ENCODE measurements at places on chromosomes 7 and 10. TPM values are rescaled to one million over a fixed set of nuclear protein-coding genes. Genes with fewer than 3 reads are reported as not detected.
A peak's percentile ranks its signal among the peaks of the same experiment; 100 is the strongest.

DNA sequence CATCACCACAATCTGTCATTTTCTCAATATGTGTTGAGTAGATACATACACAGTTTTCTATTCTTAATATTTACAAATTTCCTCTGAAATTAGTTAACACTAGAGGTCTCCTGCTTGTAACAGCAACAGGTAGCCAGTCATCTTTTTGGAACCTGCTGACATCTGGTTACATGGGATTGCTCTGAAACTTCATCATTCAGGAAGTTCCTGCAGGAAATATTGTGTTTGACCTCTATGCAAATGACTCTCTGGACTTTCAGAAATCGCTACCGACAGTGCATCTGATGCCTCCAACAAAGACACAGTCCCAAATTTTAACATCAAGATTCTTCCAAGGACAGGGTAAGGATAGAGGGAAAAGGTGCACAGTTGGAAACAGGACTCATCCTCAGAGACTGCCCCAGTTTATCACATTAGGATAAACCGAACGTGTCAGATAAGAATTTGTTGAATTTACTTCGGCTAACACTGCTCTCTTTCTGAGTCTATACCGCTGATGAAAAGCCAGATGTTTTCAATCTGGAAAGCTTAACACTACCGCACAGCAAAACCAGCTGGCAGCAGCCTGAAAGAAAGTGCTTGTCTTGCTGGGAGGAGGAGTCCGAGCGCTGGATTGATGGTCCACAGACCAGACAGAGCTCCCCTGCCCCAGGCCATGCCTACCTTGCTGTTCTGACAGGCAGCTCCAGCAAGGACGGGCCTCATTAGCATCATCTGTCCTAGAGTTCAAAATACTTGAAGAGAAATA lies 633.4 kb downstream of the PARD3 start:
- peaks cover 15% of the 10 kb centered on the region for H3K4me1 ChIP-seq
- no peaks in the 10 kb centered on the region for H3K27me3 ChIP-seq
- H3K27ac ChIP-seq, result no peak overlapping the region
- no peaks in the 10 kb centered on the region for H3K36me3 ChIP-seq

- H3K27ac ChIP-seq, result no peak overlapping the region
- H3K27me3 ChIP-seq, result no peaks in the 10 kb centered on the region
- DNase-seq, result peak; percentile 82
- no peaks in the 10 kb centered on the region for H3K4me1 ChIP-seq
Observed at GRCh38 chr7:51160990-51161615, 155.5 kb downstream of the COBL start.

DNA sequence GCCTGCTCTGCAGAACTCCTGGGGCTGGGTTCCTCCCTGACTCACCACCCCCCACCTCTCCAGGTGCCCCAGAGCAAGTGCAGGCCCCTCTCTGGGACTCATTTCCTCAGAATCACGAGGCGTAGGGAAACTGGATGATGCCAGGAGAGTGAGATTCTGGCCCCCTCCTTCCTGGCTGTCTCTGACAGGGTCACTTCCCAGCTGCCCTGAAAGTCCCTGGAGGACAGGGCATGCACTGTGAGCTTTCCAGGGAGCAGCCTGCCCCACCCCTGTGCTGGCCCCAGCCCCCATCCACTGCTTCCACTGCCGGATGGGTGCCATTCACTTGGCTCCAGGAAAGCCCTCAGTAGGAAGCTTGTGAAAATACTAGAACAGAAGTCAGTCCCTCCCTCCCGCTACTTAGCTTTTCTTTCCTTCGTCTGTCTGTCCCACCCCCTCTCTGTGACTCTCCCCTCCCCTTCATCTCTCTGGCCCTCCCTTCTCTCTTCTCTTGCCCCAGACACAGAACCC lies 10.4 kb downstream of the TACR2 start:
- H3K36me3 ChIP-seq, result no peaks in the 10 kb centered on the region
- H3K4me1 ChIP-seq, result peaks cover 10% of the 10 kb centered on the region
- no peaks in the 10 kb centered on the region for H3K27me3 ChIP-seq
- no peak overlapping the region for H3K4me3 ChIP-seq
- DNase-seq, result no peak

DNA sequence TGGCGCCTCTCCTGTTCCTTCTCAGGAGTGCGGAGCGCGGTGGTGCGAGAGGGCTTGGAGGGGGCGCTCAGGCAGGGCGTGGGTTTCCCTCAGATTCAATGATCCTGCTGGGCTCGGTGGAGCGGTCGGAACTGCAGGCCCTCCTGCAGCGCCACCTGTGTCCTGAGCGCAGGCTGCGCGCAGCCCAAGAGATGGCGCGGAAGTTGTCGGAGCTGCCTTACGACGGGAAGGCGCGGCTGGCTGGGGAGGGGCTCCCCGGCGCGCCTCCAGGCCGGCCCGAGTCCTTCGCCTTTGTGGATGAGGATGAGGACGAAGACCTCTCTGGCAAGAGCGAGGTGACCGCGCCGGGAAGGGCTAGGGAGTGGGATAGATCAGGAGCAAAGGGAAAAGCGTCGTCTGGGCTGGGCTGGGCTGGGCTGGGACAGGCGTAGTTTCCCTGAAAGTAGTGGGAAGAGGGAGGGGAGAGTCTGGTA lies 17.0 kb downstream of the FAM131B start:
- peak; percentile 82 for DNase-seq
- H3K4me1 ChIP-seq, result no peaks in the 10 kb centered on the region
- H3K27ac ChIP-seq, result no peak overlapping the region
- no peaks in the 10 kb centered on the region for H3K36me3 ChIP-seq
- H3K27me3 ChIP-seq, result peaks cover 7% of the 10 kb centered on the region

DNA sequence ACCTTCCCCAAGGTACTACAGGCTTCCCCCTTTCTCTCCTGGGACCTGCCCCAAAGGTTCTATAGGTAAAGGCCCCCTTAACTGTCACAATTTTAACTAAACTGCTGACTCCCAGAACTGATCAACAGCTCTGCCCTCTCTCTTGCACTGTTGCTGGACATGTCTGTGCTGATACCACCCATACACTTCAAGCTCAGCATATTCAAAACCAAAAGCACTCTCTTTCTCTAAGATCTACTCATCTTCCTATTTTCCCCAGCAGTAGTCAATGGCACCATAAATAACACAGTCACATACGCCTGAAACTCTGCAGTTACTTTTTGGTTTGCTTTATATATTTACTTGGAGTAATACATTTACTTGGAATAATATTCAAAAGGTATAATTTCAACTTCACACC lies 12.3 kb downstream of the OSBPL3 start:
- no peaks in the 10 kb centered on the region for H3K36me3 ChIP-seq
- no peaks in the 10 kb centered on the region for H3K27me3 ChIP-seq
- H3K4me1 ChIP-seq, result peaks cover 12% of the 10 kb centered on the region
- H3K4me3 ChIP-seq, result no peak overlapping the region
- no peak overlapping the region for H3K27ac ChIP-seq
- no peak for DNase-seq

DNA sequence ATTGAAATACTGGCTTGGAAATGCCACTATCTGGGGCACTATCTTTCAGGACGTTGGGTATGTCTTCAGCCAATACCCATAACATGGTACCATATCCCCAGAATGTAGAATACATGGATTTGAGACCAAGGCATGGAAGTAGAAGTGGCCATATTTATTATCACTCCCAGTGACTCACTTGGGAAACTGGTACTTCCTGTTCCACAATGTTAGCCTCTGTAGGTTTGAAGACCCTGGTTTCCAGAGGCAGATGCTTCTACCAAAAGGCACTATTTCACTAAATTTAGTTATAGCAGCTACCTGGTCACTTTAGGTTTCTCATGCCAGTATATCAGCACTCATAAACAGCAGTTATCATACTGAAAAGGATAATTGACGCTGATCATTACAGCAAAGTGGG lies 184.2 kb downstream of the CCDC71L start:
- no peaks in the 10 kb centered on the region for H3K4me1 ChIP-seq
- DNase-seq, result no peak
- no peaks in the 10 kb centered on the region for H3K36me3 ChIP-seq
- no peaks in the 10 kb centered on the region for H3K27me3 ChIP-seq
- no peak overlapping the region for H3K4me3 ChIP-seq
- H3K27ac ChIP-seq, result no peak overlapping the region

- DNase-seq, result no peak
- no peaks in the 10 kb centered on the region for H3K27me3 ChIP-seq
- no peaks in the 10 kb centered on the region for H3K36me3 ChIP-seq
- no peak overlapping the region for H3K27ac ChIP-seq
- H3K4me1 ChIP-seq, result no peaks in the 10 kb centered on the region
- no peak overlapping the region for H3K4me3 ChIP-seq
Observed at GRCh38 chr7:102036958-102037357, 219.5 kb downstream of the CUX1 start.

DNA sequence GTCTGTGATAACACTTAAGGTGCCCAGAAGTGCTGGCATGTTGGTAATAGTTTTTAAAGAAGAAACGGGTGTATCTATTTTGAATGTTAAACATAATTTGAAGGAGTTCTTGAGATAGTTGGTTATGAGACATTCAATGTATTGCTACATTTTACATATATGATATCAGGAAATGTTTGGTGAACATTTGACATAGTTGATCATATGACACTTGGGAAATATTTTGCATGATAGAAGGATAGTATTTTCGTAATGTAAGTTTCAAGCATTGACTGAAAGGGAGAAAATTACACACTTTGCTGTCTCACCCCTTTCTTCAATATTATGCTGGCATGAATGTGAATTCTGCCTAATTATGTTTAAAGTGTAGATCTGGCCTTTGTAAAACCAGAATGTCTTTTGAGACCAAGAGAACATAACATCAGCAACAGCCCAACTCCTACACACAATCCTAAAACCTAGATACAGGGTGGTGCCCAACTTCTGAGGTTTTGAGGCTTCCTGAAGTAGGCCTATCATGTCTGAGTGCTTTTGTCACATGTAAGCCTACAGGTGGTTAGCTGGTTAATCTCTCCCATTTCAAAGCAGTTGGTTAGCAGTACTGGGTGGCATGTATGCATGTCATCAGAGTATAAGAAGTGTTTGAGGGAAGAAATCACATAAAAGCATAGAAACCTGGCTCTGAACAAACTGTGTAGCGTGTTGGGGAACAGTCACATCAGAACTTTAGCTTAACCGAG lies 2.1 kb downstream of the ADD3 start:
- H3K4me1 ChIP-seq, result peaks cover 52% of the 10 kb centered on the region
- peak overlapping the region; percentile 98 for H3K27ac ChIP-seq

DNA sequence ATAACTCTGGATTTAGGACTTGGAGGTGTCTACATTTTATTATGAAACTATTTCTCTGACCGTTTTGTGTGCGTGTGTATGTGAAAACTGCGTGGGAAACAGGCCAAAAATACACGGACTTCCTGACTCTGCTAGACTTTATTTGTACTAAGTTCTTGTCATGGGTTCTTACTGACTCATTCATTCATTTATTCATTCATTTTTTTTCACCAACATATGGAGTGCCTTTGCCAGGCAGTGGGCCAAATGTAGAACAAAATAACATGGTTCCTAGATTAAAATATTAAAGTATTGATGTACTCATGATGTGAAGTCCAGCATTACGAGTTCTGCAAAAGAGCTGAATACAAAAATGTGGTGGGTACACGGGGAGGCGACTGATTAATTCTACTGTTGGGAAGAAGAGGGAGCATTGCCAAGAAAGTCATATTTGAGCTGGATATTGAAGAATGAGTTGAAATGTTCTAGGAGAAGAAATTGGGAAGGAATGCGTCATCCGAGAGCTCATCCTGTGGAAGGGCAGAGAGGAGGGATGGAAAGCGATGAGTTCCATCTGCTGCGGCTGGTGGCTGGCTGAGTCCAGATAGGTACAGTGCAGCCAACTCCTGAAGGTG lies 24.6 kb downstream of the CACNB2 start:
- peaks cover 7% of the 10 kb centered on the region for H3K4me1 ChIP-seq
- peak overlapping the region; percentile 46 for H3K27ac ChIP-seq
- H3K27me3 ChIP-seq, result no peaks in the 10 kb centered on the region
- H3K36me3 ChIP-seq, result no peaks in the 10 kb centered on the region
- no peak overlapping the region for H3K4me3 ChIP-seq

DNA sequence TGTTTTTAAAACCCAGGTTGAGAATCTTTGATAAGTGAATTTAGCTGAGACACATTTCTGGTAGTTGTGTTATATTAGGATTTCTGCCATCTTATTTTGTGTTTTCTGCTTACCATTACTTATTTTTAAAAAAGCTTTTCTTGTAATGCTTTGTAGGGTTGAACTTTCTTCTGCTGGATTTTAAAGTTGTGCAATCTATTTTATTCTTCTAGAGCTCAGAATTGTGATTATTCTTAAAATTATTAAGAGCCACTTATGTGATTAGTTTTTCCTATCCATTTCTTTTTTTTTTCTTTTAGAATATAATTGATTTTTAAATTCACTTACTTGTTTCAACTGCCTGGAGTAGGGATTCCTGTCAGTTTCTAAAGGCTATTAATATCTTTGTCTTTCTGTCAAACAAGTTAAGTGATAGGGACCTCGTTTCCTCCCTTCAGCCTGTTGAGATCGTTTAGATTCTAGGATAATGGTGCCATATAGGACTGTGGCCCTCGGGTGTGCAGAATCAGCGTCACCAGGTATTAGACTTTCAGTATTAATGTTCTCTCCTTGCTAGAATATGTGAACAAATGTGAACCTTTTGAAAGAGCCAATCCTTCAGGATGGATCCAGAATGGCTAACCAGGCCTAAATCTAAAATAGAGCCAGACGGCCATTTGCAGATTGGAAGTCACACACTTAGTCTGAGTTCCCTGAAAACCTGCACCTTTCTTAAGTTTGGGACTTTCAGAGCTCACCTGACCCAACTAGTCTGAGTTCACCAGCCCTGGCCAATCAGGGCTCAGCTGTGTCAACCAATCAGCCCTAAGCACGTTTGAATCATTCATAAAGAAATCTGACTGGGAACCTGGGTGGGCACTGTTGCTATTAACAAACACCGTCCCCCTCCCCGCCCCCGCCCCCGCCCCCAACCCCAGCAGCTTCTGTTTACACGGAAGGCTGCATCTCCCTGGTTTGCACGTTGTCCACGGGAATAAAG lies 26.2 kb downstream of the CUX1 start:
- no peaks in the 10 kb centered on the region for H3K36me3 ChIP-seq
- no peak for DNase-seq
- no peaks in the 10 kb centered on the region for H3K27me3 ChIP-seq
- H3K4me3 ChIP-seq, result no peak overlapping the region

DNA sequence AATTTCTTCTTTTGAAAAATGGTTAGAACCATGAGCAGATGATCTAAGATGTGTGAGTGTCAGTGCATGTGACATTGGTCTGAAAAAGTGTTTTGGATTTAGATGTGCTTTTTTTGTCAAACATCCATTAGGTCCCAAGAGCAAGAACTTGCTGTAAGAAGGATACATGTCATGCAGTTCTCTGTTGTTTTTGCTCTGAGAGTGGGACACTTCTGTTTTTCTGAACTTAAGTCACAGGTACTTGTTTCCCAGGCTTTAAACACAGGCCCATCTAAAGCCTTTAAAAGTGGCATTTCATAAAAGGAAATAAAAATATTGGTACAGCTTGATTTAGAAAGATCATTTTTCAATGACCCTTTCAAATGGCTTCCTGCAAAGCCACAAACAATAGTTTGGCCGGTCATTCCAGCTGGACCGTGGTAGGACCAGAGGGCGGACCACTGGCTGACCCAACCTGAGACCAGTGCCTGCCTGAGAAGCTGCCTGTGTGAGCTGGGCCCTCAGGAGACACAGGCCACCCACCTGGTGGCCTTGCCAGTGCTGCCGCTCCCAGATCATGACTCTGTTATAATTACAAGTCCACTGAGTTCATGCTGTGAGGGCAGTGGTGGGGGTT lies 92.7 kb downstream of the EEPD1 start:
- H3K27ac ChIP-seq, result no peak overlapping the region
- no peaks in the 10 kb centered on the region for H3K27me3 ChIP-seq

PNLIPRP2 gene
- 16.7 TPM for polyA plus RNA-seq

EPO gene
- polyA plus RNA-seq, result not detected

FAM237B gene
- polyA plus RNA-seq, result not detected

SMARCD3 gene
- polyA plus RNA-seq, result 73.1 TPM
